Aortic smooth muscle cell (primary cell): ENCODE measurements at places on chromosomes 6 and 20. TPM values are rescaled to one million over a fixed set of nuclear protein-coding genes. Genes with fewer than 3 reads are reported as not detected.

WFDC12 gene
- total RNA-seq, result not detected in 2 replicates

AGPAT4 gene
- 7.9 and 10.1 TPM in 2 replicates for total RNA-seq

ASIP gene
- not detected in 2 replicates for total RNA-seq

POU5F1 gene
- total RNA-seq, result 0.12 and 0.13 TPM in 2 replicates

CEP57L1 gene
- 25.3 and 27.1 TPM in 2 replicates for total RNA-seq

HRH3 gene
- total RNA-seq, result not detected in 2 replicates

CST8 gene
- total RNA-seq, result not detected in 2 replicates

FAM83D gene
- 10.9 and 18.4 TPM in 2 replicates for total RNA-seq

FOXF2 gene
- 0.26 and 0.31 TPM in 2 replicates for total RNA-seq

OR2J3 gene
- not detected in 2 replicates for total RNA-seq

COL9A3 gene
- total RNA-seq, result 0.26 and 0.37 TPM in 2 replicates

MMP24OS gene
- 12.7 and 20.1 TPM in 2 replicates for total RNA-seq

C20orf144 gene
- 0.12 and 0.13 TPM in 2 replicates for total RNA-seq

GPSM3 gene
- 0.92 and 1.1 TPM in 2 replicates for total RNA-seq

PABPC1L gene
- total RNA-seq, result 4.9 and 7.1 TPM in 2 replicates

COX4I2 gene
- total RNA-seq, result not detected in 2 replicates

PNLDC1 gene
- total RNA-seq, result not detected in 2 replicates

LAMP5 gene
- total RNA-seq, result 2.2 and 2.4 TPM in 2 replicates

RBPJL gene
- total RNA-seq, result not detected in 2 replicates

CALHM4 gene
- not detected in 2 replicates for total RNA-seq

GPR63 gene
- total RNA-seq, result under 0.01 and 0.06 TPM in 2 replicates

MCM3 gene
- 45.0 and 84.6 TPM in 2 replicates for total RNA-seq

TOX2 gene
- under 0.01 and 0.25 TPM in 2 replicates for total RNA-seq

SULF2 gene
- total RNA-seq, result 5.0 and 5.5 TPM in 2 replicates

COL12A1 gene
- 328 and 349 TPM in 2 replicates for total RNA-seq

COL20A1 gene
- total RNA-seq, result not detected in 2 replicates

PXDC1 gene
- total RNA-seq, result 49.0 and 49.4 TPM in 2 replicates

IRF4 gene
- under 0.01 TPM in 1 of 2 replicates, not detected in the other for total RNA-seq

SASH1 gene
- 89.8 and 93.0 TPM in 2 replicates for total RNA-seq

ARMC12 gene
- total RNA-seq, result 0.06 and 0.13 TPM in 2 replicates

OPN5 gene
- 0.19 and 1.1 TPM in 2 replicates for total RNA-seq

SMOC2 gene
- 0.25 TPM in 1 of 2 replicates, not detected in the other for total RNA-seq

KCNK5 gene
- under 0.01 and 0.06 TPM in 2 replicates for total RNA-seq

PTPRT gene
- total RNA-seq, result under 0.01 and 0.26 TPM in 2 replicates

GINS1 gene
- 4.0 and 8.1 TPM in 2 replicates for total RNA-seq

MYCT1 gene
- total RNA-seq, result 3.7 and 4.1 TPM in 2 replicates

TCF21 gene
- 0.81 and 2.1 TPM in 2 replicates for total RNA-seq

BNIP5 gene
- total RNA-seq, result not detected in 2 replicates

LAMA4 gene
- 358 and 568 TPM in 2 replicates for total RNA-seq
